Forelimb muscle (tissue), 1 donor: ENCODE measurements at places on chromosomes 13 and 19.

DNA sequence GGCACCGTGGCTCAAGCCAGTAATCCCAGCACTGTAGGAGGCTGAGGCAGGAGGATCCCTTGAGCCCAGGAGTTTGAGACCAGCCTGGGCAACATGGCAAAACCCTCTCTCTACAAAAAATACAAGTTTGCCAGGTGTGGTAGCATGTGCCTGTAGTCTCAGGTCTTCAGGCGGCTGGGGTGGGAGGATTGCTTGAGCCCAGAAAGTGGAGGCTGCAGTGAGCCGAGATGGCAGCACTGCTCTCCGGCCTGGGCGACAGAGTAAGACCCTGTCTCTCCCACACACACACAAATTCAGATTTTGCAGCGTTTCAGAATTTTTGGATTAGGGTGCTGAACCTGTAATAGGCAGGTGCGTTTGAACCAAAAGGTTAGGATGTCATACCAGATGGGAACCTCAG lies 2.2 kb downstream of the RPS11 start:
- DNase-seq: no peak

DNA sequence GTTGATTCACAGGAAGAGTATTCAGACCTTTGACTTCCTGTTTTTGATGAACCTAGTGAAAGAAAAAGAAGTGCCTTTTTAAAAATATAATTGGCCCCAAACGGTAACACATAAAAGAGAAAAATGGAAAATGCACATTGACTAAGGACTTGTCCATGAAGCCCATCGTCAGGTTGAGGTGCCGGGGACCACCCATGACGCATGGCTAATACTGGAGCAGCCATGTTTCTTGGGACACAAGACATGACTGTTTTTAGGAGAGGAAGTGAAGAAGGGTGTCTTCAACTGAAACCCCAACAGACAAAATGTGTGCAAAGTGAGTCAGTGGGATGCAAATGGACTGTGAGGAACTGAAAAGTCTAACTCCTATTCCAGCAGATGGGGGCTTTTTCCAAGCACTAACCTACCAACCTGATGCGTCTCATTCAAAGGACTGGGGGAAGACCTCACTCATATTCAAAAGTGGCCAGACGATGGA lies 459.4 kb downstream of the FOXO1 start:
- DNase-seq: no peak

- no peak for DNase-seq
These were observed 3.3 kb downstream of the EEF2 start for GRCh38 chr19:3981736-3982681.

- no peak for DNase-seq
These were observed 14.7 kb upstream of the METTL21C start for GRCh38 chr13:102709536-102709935.

DNA sequence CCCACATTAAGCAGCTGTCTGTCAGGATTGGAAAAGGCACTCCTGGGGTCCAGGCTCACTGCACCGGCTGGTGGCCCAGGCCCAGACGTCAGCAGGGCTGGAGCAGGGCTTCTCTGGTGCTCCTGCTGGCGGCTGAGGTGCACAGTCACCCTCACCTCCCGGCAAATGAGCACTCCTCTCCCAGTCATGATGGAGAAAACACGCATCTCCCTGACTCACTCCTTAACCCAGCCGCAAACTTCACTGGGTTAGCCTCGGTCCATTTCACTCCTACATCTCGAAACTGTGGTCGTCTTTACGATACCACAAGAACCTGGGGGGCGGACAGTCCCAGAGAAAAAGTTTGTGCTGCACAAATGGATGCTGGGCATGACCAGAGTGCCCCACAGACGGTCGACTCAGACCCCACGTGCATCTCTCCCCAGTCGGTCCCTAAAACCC lies 3.3 kb upstream of the RASA3 start:
- no peak for DNase-seq
